NCI-H748 treated with DMSO at 0.1 percent for 48 hours (cell line): ENCODE measurements at places on chromosomes 16 and 17.

GRCh38 chr16:88489163-88489741, 36.2 kb downstream of the ZFPM1 start:
- DNase-seq, result no peak

DNA sequence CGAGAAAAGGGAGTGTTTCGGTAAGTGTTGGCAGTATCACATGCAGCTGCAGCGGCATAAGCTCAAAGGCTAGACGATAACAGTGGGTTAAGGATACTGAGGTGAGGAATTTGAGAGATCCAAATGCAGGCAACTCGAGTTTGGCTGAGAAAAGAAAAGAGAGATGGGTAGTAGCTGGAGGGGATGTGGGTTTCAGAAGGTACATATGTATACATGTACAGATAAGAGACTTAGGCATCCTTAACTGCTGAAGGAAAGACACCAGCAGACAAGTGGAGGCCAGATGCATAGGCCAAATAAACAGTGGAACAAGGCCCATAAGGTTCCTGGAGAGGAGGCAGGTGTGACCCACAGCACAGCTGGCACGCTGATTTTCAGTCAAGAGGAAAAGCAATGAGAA, 86.6 kb upstream of the NETO2 start:
- no peak for DNase-seq

DNA sequence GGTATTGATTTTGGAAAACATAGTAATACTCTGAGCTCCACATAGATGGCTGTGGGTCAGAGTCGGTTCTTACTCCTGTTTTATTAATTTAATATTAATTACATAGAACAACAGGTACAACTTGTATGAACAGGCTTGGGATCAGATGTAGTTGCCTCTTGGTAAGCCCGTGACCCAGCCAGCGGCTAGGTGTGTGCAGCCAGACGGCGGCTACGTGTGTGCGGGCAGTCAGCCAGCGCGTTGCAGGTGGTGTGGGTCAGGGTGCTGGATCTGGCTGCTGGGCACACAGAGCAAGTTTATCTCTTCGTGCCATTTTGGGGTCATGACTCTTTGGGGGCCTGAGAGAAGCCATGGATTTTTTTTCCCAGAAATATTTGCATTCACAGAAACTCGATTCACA, 30.3 kb downstream of the DBNDD1 start:
- DNase-seq, result no peak

DNA sequence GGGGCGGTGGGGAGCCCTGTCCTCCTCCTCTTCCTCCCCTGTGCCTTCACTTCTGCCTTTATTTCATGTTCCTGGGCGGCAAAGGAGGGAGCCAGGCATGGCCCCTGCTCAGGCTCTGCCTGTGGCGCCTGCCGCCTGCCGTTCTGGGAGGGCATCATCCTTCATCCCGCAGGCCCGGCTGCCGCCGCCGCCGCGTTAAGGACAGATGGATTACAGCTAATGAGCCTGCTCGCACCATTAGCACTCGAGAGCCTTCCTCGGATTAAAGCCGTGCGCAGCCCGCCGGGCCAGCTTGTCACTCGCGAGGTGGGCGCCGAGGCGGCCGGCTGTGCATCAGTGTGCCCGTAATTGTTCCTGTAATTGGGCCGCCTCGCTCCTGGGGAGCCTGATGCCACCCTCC, 127.7 kb upstream of the GSE1 start:
- DNase-seq, result no peak

DNA sequence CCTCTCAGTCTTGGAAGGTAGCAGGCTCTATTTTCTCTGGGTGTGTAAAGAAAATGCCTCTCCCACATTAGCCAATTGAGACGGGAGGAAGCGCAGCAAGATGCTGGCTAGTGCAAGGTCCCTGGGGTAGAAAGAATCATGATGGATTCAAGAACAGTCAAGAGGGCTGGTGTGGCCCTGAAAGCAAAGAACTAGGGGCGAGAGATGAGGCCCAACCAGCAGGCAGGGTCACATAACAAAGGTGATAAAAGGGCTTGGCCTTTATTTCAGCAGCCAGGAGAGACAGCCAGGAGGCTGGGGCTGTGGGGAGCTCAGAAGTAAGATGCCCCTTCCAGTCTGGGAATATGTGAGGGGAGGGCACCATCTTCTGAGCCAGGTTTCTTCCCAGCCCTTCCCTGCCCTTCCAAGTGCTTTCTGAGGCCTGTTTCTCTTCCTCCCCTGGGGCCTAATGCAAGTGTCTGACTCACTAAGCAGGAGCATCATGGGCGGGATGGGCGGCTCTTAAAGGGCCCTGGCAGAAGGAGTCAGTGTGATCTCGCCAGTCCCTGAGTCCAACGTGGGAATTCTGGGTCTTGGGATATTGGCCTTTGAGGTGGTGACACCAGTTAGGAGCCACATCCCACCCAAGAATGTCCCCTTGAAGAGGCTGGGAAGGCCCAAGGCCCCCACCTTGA, 3.9 kb upstream of the NLRC5 start:
- no peak for DNase-seq

DNA sequence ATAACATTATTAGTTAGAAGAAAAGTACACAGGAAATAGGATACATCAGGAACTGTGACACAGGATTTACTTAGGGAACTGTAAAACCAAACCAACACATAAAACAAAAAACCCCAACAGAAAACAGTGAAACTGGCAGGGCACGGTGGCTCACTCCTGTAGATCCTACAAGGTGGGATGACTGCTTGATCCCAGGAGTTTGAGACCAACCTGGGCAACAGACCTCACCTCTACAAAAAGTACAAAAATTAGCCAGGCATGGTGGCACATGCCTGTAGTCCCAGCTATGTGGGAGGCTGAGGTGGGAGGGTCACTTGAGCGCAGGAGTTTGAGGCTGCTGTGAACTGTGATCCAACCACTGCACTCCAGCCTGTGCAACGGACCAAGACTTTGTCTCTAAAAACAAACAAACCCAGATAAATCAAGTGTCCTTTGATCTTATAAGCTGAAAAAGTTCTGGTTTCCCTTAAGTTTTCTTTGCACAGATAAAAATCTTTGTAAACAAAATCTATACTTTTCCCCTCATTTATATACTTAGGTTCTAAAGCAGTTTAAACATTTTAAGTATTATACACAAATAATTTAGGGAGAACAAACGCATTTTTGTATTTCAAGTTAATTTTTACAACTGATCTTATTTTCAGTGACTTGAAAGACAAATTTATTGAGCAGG, 111.5 kb upstream of the TOB1 start:
- no peak for DNase-seq

DNA sequence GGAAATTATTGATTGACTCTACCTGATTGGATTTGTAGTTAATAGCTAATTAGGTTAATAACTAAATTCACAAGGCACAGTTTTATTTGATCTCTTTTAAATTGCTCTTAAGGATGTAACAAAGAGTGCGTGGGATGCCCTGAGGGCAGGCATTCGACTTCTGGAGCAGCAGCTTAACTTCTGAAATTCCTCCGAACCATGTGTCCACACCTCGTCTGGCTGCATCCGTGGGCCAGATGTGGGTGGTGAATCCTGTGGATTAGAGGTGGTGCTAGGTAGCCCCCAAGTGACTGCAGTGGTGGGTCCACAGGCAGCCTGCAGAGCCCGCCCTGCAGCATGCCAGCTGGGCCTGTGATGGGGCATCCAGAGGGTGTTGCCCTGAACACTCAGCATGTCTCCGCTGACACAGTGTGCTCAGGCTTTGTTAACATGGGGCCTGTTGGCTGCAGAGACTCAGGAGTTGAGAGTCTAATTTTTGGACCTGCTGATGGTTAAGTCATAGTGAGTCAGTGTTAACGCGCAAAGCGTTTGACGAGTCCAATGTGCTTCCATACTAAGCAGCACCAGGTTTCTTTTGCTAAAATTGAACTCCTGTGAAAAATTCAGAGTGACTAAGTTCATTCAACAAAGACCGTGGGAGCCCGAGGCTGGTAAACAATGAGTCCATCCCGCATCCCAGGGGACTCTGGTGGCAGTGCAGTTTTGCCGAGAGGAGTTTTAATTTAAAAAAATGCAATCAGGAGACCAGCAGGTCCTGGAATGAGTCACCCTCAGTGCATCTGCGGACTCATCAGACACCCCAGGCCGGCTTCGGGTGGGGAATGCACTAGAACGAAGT, 3.8 kb upstream of the NPB start:
- no peak for DNase-seq

DNA sequence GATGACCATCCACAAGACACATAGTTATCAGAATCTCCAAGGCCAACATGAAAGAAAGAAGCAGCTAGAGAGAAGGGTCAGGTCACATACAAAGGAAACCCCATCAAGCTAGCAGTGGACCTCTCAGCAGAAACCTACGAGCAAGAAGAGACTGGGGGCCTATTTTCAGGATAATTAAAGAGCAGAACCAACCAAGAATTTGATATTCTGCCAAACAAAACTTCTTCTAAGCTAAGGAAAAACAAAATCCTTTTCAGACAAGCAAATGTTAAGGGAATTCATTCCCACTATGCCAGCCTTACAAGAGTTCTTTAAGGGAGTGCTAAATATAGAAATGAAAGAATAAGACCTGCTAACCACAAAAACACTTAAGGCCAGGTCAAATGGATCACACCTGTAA, 47.8 kb downstream of the ITFG1 start:
- DNase-seq, result no peak

- DNase-seq, result no peak
These were observed 1.4 kb downstream of the GOT2 start for GRCh38 chr16:58732545-58733247.

DNA sequence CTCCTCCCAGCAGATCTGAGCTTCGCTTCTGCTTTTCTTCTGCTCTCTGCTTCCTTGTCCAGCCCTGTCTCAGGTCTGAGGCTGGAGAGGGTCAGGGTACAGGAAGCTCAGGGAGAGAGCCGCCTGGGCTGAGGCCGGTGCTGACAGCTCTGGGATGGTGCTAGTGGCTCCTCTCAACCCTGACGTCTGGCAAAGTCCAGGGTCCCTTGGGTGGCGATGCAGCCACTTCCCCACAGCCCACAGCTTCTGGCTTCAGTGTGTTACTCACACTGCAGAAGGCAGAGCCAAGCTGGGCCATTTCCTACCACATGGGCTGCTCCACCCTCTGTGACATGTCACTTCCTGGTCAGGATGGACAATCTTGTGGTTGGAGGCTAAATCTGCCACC, at the start of gene CD300C:
Gene CD300C, minus strand, starts transcription at position 273 of the 388 bp plus-strand sequence. CDS start 333 bp downstream, outside the sequence.
- no peak for DNase-seq

DNA sequence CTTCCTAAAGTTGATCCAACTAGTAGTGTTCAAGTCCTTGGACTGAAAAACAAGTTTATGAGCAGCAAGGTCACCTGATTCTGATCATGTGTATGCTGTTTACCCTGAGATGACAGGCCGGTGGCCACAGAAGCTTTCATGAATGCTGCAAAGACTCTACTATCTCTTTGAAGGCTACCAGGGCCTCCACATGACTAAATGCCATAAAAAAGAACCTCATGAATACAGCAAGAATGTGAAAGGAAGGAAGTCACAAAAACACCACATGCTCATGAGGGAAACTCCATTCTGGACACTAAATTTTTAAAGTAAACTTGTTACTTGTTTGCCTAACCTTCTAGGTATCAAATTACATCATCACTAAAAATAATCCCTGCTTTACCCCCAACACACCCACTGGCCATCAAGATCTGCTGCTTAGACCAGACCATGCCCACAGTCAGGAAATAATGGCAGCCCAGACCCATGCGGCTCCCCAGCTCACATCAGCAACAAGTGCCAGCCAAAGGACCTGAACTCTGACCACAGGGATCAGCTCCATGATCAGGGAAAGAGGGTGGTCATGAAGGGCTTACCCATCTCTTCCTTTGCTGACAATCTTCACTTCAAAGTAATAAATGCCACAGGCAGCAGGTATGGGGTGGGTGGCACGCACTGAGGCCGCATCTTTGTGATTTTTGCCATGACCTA, 1.4 kb downstream of the RANBP10 start:
- DNase-seq, result no peak

DNA sequence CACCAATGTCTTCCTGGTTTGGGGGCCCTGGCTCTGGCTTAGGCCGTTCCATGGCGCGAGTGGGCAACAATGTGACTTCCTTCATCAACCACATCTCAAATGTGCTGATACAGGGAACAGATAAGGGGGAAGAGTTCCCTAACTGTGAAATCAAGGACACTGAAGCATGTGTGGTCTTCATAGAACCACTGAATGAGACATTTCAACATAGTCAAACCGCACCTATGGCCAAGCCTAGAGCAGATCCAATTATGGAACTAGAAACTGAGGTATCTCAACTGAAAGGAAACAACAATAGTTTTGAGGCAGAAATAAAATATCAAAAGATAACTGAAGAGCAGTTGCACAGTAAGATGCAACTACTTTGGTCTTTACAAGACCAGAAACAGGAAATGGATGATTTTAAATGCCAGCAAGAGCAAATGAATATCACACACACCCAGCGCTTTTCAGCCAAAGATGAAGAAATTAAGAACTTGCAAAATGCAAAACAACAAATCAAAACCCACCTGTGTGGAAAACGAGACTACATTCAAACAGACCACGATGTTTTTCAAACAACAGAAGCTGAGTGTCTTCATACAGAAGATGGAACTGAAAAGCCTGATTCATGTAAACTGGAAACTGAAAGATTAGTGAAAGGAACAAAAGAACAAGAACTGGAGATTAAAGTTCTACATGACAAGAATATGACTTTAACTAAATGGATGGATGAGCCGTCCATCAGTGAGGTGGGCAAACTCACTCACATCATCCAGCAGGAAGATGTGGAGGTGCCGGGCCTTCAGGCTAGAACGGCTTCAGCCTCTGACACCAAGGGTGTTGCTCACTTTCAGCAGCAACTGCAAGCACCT, 18.1 kb upstream of the LCMT1 start:
- no peak for DNase-seq

GRCh38 chr17:35144840-35145239, 2.7 kb upstream of the NLE1 start:
- no peak for DNase-seq

DNA sequence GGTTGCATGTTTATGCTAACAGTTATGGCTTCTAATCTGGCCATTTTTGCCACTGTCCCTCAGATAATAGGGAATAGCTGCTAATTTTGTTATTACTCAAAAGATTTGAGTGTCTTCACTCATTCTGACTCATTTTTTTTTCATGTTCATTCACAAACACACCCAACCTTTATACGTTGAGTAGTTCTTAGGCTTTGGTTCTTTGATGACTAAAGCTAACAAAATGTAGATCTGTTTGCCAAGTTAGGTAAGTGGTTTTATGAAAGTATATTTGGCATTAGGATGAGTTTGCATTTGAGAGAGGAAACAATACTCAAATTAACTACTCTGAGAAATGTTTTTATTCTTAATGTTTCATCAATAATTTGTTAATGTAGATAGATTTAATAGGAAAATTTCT, 3.6 kb downstream of the MAP2K4 start:
- no peak for DNase-seq

GRCh38 chr16:54657709-54658102, 273.0 kb upstream of the IRX5 start:
- no peak for DNase-seq

DNA sequence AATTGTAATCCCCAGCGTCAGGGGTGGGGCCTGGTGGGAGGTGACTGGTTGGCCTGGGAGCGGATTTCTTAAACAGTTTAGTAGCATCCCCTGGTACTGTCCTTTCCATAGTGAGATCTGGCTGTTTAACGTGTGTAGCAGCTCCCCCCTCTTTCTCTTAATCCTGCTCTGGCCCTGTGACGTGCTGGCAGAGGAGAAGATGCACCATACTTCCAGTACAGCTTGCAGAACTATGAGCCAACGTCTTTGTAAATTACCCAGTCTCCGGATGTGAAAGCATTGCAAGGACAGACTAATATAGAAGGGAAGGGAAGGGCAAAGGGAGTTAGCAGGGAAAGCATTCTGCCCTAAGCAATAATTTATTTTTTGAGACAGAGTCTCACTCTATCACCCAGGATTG, 83.9 kb downstream of the RMI2 start:
- DNase-seq, result no peak

- no peak for DNase-seq
These were observed 9.8 kb downstream of the RASL10B start for GRCh38 chr17:35740997-35741931.
